ENCODE measurements at places on chromosomes 7 and 10. TPM values are rescaled to one million over a fixed set of nuclear protein-coding genes. Genes with fewer than 3 reads are reported as not detected.

DNA sequence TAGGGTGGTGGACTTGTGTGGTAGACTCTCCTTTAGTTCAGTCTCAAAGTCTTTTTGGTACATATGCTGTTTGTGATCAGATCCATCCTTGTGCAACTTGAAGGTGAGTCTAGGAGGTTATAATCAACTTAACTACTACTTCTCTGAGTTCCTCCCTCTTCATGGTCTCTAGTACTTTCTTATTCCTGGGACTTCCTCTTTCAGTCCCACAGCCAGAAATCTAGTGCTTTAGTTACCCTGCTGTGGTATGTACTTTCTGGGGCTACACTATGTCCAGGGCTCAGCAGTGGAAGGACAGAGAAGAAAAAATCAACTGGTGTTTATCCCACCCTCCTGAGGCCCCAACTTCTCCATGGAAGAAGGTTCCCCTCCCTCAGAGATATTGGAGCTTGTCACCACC lies 19.4 kb upstream of the ATAD1 start:
- no peak for DNase-seq

GRCh38 chr10:133422223-133422806 lies 2.1 kb downstream of the SPRN start:
- peak; percentile 55 for DNase-seq

The PODXL gene
- 1.9 TPM for polyA plus RNA-seq

The ITGB8 gene
- 1.1 TPM for polyA plus RNA-seq

The PRKAR2B gene
- 2.6 TPM for polyA plus RNA-seq

The HTR7 gene
- 2.1 TPM for polyA plus RNA-seq

Data from aorta (tissue), 5 donors.